ENCODE measurements at places on chromosomes 2 and 18. TPM values are rescaled to one million over a fixed set of nuclear protein-coding genes. Genes with fewer than 3 reads are reported as not detected.

- no peaks in the 10 kb centered on the region for H3K4me1 ChIP-seq
- no peak overlapping the region for H3K4me3 ChIP-seq
- no peak for DNase-seq
- no peaks in the 10 kb centered on the region for H3K36me3 ChIP-seq
- peaks cover 16% of the 10 kb centered on the region for H3K27me3 ChIP-seq
These were observed 3.5 kb upstream of the CROCC2 start for GRCh38 chr2:240902615-240903041.

DNA sequence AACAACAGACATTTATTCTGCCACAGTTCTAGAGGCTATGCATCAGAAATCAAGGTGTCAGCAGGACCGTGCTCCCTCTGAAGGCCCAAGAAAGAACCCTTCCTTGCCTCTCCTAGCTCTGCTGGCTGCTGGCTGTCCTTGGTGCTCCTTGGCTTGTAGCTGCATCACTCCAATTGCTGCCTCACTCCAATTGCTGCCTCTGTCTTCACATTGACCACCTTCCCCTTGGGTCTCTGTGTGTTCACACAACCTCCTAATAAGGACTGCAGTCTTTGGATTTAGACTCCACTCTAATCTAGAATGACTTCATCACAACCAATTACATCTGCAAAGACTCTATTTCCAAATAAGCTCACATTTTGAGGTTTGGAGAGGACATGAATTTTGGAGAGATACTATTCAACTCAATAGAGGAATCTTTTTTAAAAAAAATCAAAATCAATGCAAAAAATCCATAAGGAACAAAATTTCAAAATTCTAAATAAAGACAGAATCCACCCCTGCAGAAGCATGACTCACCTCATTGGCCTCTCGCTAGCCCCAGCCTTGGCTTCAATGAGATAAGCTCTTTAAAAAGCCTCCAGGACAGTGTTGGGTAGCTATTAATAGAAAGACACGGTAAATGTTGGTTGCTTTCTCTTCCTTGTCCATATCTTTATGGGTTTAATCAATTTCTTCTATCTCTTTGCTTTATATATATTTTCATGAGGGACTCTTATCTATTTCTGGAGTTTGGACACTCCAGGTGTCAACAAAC, 267.6 kb upstream of the MGAT5 start:
- H3K36me3 ChIP-seq, result no peaks in the 10 kb centered on the region
- H3K27ac ChIP-seq, result no peak overlapping the region
- DNase-seq, result peak; percentile 51
- H3K27me3 ChIP-seq, result no peaks in the 10 kb centered on the region
- no peak overlapping the region for H3K4me3 ChIP-seq

- no peak overlapping the region for H3K27ac ChIP-seq
- peaks cover 14% of the 10 kb centered on the region for H3K27me3 ChIP-seq
- H3K36me3 ChIP-seq, result no peaks in the 10 kb centered on the region
These were observed 3.1 kb downstream of the ARHGAP25 start for GRCh38 chr2:68737711-68738110.

- H3K27ac ChIP-seq, result no peak overlapping the region
- H3K36me3 ChIP-seq, result peaks cover 4% of the 10 kb centered on the region
- no peak overlapping the region for H3K4me3 ChIP-seq
- peak; percentile 2 for DNase-seq
These were observed 119.6 kb downstream of the MCFD2 start for GRCh38 chr2:46796031-46796430.

- no peaks in the 10 kb centered on the region for H3K36me3 ChIP-seq
- DNase-seq, result no peak
- no peak overlapping the region for H3K27ac ChIP-seq
- H3K4me3 ChIP-seq, result no peak overlapping the region
- no peaks in the 10 kb centered on the region for H3K4me1 ChIP-seq
- no peaks in the 10 kb centered on the region for H3K27me3 ChIP-seq
These were observed 117.9 kb upstream of the SALL3 start for GRCh38 chr18:78861706-78862105.

CFC1 gene
- total RNA-seq, result not detected

SRSF7 gene
- total RNA-seq, result 100 TPM

DNA sequence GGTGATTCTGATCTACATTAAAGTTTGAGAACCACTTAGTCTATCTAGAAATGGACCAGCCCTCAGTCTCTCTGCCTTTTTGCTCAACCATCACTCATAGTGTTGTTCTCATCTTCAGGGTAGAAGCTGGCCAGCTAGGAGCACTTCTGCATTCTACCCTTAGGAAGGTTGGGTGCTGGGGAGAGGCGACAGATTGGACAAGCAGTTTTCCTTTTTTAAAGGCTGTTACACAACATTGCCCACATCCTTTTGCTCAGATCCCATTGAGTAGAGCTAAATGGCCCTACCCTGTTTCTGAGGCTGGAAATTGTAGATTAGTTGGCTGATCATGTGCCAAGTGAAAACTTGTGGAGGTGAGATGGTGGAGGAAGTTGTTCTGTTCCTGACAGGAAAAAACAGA, 35.6 kb downstream of the OSBPL6 start:
- DNase-seq, result no peak
- H3K36me3 ChIP-seq, result no peaks in the 10 kb centered on the region
- H3K27ac ChIP-seq, result no peak overlapping the region
- no peaks in the 10 kb centered on the region for H3K27me3 ChIP-seq

RIF1 gene
- total RNA-seq, result 39.3 TPM

DYNAP gene
- not detected for total RNA-seq

DNA sequence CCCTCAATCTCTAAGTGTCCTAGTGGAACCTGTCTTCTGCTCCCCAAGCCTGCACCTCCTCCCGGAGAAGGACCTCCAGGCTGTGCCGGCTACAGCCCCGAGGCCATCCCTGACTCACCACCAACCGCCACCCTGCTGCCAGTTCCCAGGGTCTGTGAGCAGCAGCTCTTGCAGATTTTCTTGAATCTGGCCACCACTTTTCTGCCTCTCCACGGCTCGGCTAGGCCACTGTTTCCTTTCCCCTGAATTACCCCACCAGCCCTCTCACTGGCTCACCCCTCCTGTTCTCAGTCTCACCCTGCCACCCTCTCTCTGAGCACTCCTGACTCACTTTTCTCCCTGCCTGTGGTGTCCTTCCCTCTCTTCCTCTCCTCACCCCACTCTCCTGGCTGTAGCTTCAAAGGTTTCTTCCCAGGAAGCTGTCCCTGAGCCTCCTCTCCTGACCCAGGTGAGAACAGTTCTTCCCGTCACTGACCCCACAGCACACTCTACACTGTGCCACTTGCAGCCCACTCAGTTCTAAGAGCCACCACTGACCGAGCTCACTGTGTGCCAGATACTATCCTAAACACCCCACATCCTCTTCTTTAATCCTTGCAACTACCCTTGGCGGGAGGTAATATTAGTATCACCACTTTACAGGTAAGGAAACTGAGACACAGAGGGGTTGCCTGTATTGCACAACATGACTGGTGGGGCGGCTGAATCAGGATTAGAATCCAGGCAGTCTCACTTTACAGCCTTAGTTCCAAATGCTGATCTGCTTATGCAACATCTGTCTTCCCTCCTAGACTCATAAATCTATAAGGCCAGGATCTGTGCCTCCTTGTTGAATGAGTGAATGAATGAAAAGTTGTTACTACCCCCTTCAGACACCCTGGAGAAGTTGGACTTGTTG, 111.6 kb downstream of the SMAD7 start:
- H3K27me3 ChIP-seq, result no peaks in the 10 kb centered on the region
- H3K4me3 ChIP-seq, result peak overlapping the region; percentile 12
- peaks cover 88% of the 10 kb centered on the region for H3K4me1 ChIP-seq
- H3K27ac ChIP-seq, result peak overlapping the region; percentile 93

SCG2 gene
- 132 TPM for total RNA-seq

LPIN2 gene
- total RNA-seq, result 34.8 TPM

GRCh38 chr2:150595803-150596470, 108.5 kb upstream of the RND3 start:
- DNase-seq, result no peak
- peaks cover 67% of the 10 kb centered on the region for H3K4me1 ChIP-seq
- H3K36me3 ChIP-seq, result no peaks in the 10 kb centered on the region
- peak overlapping the region; percentile 85 for H3K27ac ChIP-seq
- no peaks in the 10 kb centered on the region for H3K27me3 ChIP-seq

Measured in osteocyte (in vitro differentiated cells).